ENCODE measurements at places on chromosomes 5 and 9. TPM values are rescaled to one million over a fixed set of nuclear protein-coding genes. Genes with fewer than 3 reads are reported as not detected.

- no peaks in the 10 kb centered on the region for H3K36me3 ChIP-seq
- no peaks in the 10 kb centered on the region for H3K27me3 ChIP-seq
- peaks cover 8% of the 10 kb centered on the region for H3K4me1 ChIP-seq
- no peak overlapping the region for H3K27ac ChIP-seq
Observed at GRCh38 chr9:20553558-20554149, 68.6 kb downstream of the MLLT3 start.

The ZNG1A gene
- total RNA-seq: 37.1 TPM

- H3K27ac ChIP-seq: no peak overlapping the region
- DNase-seq: no peak
- no peaks in the 10 kb centered on the region for H3K36me3 ChIP-seq
- H3K27me3 ChIP-seq: no peaks in the 10 kb centered on the region
Observed at GRCh38 chr5:136699651-136700050, 334.3 kb upstream of the TRPC7 start.

- no peaks in the 10 kb centered on the region for H3K27me3 ChIP-seq
- H3K4me1 ChIP-seq: no peaks in the 10 kb centered on the region
- H3K27ac ChIP-seq: no peak overlapping the region
- DNase-seq: no peak
Observed at GRCh38 chr5:2680979-2681378, 70.5 kb downstream of the IRX2 start.

DNA sequence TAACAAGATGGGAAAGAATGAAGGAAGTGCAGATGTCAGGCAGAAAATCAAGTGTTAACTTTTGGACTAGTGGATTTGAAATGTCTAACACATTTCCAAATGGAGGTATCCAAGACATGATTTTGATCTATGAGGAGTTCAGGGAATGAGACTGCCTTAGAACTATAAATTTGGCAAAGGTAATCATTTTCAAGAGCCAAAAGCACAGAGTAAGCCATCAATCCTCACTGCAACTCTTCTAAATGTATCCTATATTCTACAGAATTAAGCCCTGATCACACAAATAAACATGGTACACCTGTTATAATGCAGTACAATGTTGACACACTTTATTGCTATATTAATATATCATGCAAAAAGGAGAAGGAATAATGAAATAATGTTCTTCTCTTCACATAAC lies 55.6 kb downstream of the SETX start:
- H3K4me1 ChIP-seq: peaks cover 7% of the 10 kb centered on the region
- no peak overlapping the region for H3K4me3 ChIP-seq
- no peaks in the 10 kb centered on the region for H3K27me3 ChIP-seq
- DNase-seq: no peak
- H3K27ac ChIP-seq: no peak overlapping the region

DNA sequence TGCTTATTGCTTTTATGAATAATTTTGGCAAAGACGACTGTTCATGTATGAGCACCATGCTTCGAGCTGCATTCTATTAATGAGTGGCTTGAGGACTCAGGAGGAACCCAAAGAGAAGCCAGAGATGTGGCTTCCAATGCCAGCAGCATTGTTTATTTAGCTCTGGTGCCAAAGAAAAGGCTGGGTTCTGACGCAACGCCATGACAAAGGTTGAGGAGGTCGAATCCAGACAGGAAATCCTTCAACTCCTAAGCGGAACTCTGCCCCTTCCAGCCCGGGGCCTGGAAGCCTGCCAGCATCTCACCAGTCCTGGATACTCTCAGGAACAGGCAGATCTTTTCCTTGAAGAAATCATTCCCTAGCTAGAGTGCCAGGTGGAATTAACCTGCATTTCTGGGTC lies 104.4 kb downstream of the ARHGAP26 start:
- no peaks in the 10 kb centered on the region for H3K36me3 ChIP-seq
- peak; percentile 83 for DNase-seq

The NR5A1 gene
- total RNA-seq: 0.12 TPM

GRCh38 chr5:118653872-118654271 lies 334.5 kb downstream of the DTWD2 start:
- H3K36me3 ChIP-seq: no peaks in the 10 kb centered on the region
- peaks cover 3% of the 10 kb centered on the region for H3K4me1 ChIP-seq
- no peak overlapping the region for H3K27ac ChIP-seq

The LCN12 gene
- 11.4 TPM for total RNA-seq

The TNPO1 gene
- 112 TPM for total RNA-seq

DNA sequence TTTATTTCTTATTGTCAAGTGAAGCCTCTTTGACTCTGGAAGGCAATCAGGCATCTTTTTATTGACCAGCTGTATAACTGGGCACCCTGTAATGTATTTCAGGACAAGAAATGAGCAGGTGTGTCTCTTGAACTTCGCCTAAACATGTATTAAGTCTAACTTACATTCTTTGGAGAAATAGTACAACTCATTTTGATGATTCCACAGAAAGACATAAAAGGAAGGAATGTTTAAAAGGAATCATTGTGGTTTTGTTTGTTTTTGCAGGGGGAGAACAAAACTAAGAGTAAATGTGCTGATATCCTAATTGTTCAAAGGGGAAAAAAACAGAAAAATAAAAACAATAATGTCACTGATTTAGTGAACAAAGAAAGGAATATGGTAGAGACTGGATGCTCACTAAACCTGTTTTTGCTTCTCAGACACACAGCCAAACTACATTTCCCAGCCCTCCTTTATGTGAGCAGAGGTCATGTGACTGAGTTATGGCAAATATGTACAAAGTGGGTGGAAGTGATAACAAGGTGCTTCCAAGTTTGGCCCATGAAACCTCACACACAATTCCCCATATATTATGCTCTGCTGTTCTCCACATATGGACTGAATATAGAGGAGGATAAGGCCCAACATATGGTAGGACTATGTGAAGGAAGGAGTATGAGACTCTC lies 150.6 kb upstream of the ACOT12 start:
- no peaks in the 10 kb centered on the region for H3K4me1 ChIP-seq
- H3K4me3 ChIP-seq: no peak overlapping the region
- no peaks in the 10 kb centered on the region for H3K36me3 ChIP-seq
- peak overlapping the region; percentile 7 for H3K27ac ChIP-seq
- DNase-seq: peak; percentile 31

GRCh38 chr5:142433526-142434321 lies 108.9 kb upstream of the SPRY4 start:
- no peaks in the 10 kb centered on the region for H3K27me3 ChIP-seq
- no peak overlapping the region for H3K4me3 ChIP-seq
- H3K36me3 ChIP-seq: no peaks in the 10 kb centered on the region
- no peaks in the 10 kb centered on the region for H3K4me1 ChIP-seq
- no peak overlapping the region for H3K27ac ChIP-seq

DNA sequence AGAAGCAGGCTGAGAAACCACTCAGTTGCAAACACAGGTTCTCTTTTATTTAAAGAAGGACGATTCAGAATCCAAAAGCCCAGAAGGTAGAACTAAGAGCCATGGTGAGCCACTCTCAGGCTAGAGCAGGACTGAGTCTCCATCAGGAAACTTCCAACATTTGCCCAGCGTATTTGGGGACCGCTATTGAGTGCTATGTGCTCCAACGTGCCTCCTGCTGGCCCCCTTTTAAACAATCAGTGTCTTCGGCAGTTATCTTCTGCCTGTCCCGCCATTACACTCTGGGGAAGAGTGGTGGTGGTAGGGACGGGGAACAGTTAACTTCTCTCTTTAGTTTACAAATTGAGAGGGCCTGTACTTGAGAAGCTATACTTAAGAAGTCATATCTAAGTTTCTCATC lies 78.1 kb downstream of the DENND1A start:
- H3K36me3 ChIP-seq: no peaks in the 10 kb centered on the region
- no peaks in the 10 kb centered on the region for H3K4me1 ChIP-seq
- no peak overlapping the region for H3K4me3 ChIP-seq
- no peaks in the 10 kb centered on the region for H3K27me3 ChIP-seq

DNA sequence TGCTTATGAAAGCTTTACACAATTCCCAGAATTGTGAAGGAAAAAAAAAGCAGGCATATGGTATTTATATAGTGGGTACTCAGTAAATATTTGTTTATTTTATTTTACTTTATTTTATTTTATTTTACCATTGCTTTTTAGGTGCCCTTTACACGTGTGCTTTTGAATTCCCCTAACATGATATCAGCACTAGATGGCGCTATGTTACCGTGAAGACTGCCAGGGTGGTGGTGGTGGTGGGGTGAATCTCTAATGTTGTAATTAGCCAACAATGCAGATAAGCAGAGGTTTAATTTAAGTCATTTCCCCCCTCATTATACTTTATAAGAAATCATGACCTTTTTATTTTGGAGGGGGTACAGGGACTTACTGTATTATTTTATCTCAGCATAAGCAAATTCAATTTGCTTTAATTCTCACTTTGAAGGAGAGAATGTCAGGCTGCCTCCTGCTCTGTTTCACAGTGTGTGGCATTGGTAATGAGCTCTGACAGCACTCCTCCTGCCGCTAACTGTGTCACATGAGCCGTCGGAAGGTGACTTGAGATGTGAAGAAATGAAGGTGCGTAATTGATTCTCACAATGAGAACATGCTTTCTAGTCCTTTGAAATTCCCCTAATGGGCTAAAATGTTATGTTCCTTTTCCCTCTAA lies 165.6 kb downstream of the YTHDC2 start:
- H3K36me3 ChIP-seq: no peaks in the 10 kb centered on the region
- peak; percentile 66 for DNase-seq
- peak overlapping the region; percentile 28 for H3K27ac ChIP-seq
- H3K4me3 ChIP-seq: no peak overlapping the region

GRCh38 chr5:114448481-114448880 lies 86.6 kb downstream of the KCNN2 start:
- no peaks in the 10 kb centered on the region for H3K27me3 ChIP-seq
- peak; percentile 52 for DNase-seq
- peak overlapping the region; percentile 16 for H3K27ac ChIP-seq
- H3K4me1 ChIP-seq: peaks cover 25% of the 10 kb centered on the region
- H3K4me3 ChIP-seq: no peak overlapping the region

DNA sequence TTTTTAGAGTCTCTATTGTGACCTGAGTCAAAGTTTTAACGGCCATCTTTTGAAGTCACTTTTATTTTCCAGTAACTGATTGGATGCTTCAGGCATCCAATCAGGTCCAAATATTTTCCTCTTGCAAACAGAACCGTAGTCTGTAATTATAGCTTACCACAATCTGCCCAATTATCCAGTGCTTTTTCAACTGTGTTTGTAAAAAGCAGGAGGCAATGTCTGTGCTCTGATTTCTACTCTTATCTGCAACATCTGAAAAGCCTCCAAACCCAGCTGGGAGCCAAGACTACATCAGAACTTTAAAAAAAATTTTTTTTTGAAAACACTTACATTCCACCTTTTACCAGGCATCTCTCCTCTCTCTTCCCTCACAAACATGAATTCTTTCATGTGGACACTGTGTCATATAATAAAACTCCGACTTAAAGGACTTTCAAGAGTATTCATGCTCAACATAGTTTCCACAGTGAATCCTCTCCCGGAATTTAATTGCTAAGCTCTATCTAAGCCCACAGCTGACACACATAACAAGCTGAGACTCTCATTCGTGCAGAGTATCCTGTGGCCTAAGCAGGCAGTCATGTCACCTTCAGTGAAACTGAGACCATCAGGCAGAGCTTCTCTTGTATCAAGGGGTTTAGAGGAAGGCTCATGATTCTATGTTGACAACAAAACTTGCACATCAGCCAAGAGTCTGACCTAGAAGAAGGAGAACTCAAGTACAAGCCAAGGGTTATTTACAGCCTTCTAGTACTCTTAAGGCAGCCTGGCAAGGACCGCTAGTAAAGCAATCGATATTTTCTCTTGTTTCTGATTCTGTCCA lies 272.7 kb downstream of the TLE1 start:
- no peaks in the 10 kb centered on the region for H3K27me3 ChIP-seq
- H3K27ac ChIP-seq: no peak overlapping the region
- no peak overlapping the region for H3K4me3 ChIP-seq
- no peaks in the 10 kb centered on the region for H3K36me3 ChIP-seq
- no peak for DNase-seq
- H3K4me1 ChIP-seq: no peaks in the 10 kb centered on the region

The ECSCR gene
- total RNA-seq: not detected

- peaks cover 4% of the 10 kb centered on the region for H3K27me3 ChIP-seq
- no peaks in the 10 kb centered on the region for H3K4me1 ChIP-seq
- H3K4me3 ChIP-seq: peak within 1 kb of the TSS; percentile 8
- no peaks in the 10 kb centered on the region for H3K36me3 ChIP-seq
- peak; percentile 37 for DNase-seq
Observed at GRCh38 chr5:10307206-10308148, at the start of gene CMBL. CMBL (minus strand) TSS chr5:10307902; CDS start chr5:10290762, 17,140 bp downstream.

DNA sequence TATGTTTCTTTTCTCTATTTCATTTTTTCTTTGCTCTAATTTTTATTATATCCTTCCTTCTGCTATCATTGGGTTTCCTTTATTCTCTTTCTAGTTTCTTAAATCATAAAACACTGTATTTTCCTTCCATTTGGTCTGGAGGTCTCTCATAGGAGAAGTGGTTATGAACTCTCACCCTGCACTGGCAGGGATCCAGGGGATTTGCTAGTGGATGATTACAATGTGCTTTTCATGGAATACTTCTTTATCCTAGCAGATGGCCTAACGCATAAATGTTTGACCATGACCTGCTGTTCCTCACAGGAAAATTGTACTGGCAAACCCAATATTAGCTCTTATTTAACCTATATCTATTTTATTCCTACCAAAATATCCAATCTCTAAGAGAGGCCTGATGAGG lies 31.5 kb upstream of the SGCD start:
- no peaks in the 10 kb centered on the region for H3K36me3 ChIP-seq
- H3K27ac ChIP-seq: no peak overlapping the region
- no peaks in the 10 kb centered on the region for H3K4me1 ChIP-seq
- no peak overlapping the region for H3K4me3 ChIP-seq
- no peak for DNase-seq

The CYLC2 gene
- not detected for total RNA-seq

The HAVCR2 gene
- 0.04 TPM for total RNA-seq

DNA sequence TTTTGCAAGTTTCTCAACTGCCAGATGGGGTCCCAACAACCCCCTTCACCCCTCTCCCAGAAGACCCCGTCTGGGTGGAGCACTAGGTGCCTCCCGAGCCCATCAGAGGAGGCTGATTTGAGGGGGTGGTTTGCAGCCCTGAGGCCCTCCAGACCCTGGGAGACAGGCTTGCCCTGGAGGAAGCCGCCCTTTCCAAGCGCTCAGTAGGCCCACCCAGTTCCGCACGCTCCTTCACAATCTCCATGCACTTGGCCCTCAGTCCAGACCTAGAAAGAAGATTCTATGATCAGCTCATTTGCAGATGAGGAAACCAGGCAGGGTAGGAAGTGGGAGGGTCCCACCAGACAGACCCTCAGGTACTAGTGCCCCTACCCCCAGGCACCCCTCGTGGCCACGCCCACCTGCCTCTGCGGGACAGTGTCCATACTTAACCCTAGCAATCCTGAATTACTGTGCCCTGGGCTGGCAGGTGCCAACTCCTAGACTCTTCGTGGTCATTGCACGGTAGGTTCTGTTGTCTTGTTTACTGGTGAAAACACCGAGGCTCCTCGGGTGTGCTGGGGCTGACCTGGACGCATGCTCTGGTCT lies 22.3 kb downstream of the OR2V1 start:
- peaks cover 7% of the 10 kb centered on the region for H3K27me3 ChIP-seq
- no peak for DNase-seq
- H3K36me3 ChIP-seq: no peaks in the 10 kb centered on the region
- no peak overlapping the region for H3K4me3 ChIP-seq
- no peaks in the 10 kb centered on the region for H3K4me1 ChIP-seq
- no peak overlapping the region for H3K27ac ChIP-seq

- H3K27me3 ChIP-seq: peaks cover 6% of the 10 kb centered on the region
- H3K4me1 ChIP-seq: no peaks in the 10 kb centered on the region
- H3K27ac ChIP-seq: no peak overlapping the region
- no peak for DNase-seq
- no peak overlapping the region for H3K4me3 ChIP-seq
Observed at GRCh38 chr9:117448066-117448465, 33.2 kb upstream of the ASTN2 start.

Measured in cardiac muscle cell (in vitro differentiated cells and primary cell).